Jurkat, Clone E6-1 (cell line): ENCODE measurements at places on chromosomes 6 and 20.

GRCh38 chr6:142854589-142855488, 90.1 kb downstream of the HIVEP2 start:
- DNase-seq = no peak

GRCh38 chr6:160027076-160027475, 58.2 kb downstream of the IGF2R start:
- DNase-seq = no peak

- DNase-seq = no peak
Measured at GRCh38 chr6:2940851-2941250, 30.5 kb downstream of the SERPINB6 start.

DNA sequence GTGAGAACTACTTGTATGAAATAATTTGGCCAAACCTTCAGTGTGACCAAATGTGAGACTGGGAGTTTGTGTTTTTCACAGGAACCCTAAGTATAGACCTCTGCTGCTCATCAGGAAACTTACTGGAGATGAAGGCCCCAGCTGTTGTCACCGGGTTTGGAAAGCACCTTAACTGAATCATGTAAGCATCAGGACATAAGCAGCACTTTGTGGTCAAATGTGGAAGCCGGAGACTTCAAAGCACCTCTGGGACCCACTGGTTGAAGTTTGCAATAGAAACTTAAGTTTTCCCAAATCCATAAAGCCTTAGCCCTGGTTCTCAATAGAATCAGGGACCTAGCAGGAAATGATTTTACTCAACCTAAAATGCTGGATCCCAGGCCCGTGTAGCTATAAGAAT, 14.3 kb downstream of the TTPAL start:
- DNase-seq = no peak

- no peak for DNase-seq
Measured at GRCh38 chr6:72260489-72260888, 361.4 kb upstream of the KCNQ5 start.

DNA sequence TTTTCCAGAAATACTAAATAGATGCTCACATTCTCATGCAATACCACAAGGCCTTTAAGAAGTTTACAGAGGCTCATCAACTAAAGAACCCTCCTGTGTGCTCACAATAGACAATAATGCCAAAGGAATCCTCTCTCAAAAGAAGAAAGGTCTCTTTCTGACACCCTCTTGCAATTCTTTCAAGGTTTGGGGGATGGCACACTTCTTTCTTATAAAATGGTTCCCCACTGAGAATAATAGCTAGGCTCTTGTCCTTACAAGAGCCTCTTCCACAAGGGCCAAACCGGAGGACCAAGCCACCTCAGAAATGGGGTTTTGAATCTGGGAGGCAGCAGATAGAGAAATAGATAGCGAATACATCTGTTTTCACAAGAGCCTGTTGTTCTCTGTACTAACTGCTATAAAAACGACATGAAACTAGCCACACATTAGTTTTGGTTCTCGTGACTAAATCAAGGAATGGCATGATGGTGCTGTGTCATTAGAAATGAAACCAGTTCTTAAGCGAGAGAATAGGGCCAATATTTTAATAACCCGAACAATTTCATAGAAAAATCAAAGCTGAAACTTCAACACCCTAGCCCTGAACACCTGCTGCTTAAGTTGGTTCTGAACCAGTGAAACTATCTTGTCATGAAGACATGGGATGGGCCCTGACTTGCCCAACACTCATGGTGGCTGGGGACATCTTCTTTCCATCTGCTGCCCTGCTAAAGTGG, 81.1 kb downstream of the PRDM1 start:
- DNase-seq = no peak

DNA sequence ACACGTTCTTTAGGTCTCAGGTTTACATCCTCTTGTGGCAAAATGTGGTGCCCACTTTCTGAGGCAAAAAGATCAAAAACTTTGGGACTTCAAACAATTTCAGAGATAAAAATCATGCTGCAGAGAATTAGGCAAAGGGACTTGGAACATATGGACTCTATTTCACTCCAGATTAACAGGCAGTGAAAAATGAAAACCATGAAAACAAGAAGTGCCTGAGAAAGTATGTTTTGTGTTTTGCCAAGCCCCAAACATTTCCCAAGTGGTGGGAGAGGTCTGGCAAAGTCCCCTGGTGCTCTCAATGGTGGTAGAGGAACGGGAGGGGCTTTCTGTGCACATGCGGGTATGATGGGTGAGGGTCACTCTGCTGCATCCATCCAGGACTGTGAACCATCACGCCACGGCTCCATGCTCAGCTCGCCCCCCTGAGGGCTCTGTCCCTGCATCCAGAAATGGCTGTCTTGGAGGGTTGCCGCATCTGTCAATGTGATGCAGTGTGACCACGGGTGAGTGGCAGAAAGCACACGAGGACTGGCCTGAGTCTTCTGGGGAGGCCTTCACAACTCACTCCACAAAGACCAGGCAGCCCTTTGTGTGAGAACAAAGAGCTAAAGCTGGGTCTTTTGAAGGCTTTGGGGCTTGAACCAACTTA, 43.2 kb upstream of the TBC1D7 start:
- DNase-seq = no peak

DNA sequence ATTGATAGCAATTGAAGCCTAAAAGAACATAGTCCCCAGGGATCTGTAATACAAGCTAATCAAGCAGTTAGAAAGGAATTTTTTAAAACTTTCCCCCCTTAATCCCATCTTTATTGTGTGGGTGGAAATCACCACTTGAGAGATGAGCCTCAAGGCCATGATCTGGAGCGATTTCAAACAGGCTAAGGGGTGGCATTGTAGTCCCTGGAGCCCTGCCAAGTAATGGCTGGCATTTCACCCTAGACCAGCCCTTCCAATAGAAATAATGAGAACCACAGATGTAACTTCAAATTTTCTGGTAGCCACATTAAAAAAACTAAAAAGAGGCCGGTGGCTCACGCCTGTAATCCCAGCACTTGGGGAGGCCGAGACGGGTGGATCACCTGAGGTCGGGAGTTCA, 46.9 kb downstream of the PRDM1 start:
- no peak for DNase-seq

DNA sequence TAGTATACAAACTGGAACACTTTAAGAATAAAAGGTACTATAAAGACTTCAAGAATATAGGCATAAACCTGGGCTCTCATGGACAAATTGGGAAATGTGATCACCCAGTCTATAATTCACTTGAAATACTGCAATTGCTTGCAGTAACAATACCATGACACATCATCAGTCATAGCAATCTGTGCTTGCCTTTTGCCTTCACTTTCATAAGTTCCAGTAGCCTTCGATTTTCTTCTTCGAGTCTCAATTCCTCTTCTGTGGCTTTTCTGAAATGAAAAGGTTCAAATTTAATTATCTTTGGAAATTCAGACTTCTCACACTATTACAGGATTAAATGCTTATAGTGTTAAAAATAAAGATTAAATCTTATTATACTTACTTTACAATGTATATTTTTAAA, 96.3 kb upstream of the ZBTB24 start:
- DNase-seq = no peak

DNA sequence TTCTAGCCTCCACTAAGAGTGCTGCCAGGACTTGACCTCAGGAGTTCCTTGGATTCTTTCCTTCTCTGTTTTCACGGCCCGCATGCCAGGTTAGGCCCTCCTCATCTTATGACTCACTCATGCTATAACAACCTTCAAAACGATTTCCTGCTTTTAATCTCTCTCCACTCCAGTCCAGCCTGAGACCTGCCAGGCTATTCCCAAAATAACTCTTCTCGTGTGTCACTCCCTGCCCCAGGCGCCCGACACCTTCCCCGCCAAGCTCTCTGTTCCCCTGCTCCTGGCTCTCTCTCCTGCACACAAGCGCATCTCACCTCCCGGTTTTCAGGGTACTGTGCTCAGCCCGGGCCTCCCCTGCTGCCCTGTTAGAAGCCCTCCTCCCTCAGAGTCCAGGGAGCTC, 64.1 kb upstream of the RPS6KA2 start:
- DNase-seq = no peak

- peak; percentile 78 for DNase-seq
Measured at GRCh38 chr6:26421259-26422144, 18.8 kb upstream of the BTN3A3 start.

DNA sequence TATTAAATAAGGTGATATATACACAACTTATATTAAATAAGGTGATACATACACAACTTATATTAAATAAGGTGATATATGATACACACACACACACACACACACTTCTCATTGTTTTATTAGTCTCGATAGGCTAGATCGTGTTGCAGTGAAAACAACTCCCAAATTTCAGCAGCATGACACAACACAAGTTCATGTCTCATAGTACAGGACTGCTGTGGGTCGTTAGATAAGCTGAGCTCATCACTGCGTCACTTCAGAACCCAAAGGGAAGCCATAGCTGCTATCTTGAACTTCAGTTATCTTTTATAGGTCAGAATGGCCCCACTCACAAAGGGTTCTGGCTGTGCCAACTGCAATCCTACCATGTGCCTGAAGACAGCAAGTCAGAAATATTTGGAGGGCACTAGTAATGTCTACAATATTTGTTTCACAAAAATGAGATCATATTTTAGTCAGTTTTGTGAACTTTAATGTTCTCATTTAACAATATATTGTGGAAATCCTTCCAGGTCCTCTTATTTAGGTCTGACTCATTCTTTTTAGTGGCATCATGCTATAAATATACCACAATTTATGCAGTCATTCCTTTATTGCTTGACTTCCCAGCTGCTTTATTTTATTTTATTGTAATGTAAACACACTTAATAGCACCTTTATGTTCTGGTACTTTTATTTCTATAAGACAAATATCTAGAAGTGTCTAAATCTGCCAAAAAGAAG, 290.2 kb downstream of the PHACTR1 start:
- no peak for DNase-seq

DNA sequence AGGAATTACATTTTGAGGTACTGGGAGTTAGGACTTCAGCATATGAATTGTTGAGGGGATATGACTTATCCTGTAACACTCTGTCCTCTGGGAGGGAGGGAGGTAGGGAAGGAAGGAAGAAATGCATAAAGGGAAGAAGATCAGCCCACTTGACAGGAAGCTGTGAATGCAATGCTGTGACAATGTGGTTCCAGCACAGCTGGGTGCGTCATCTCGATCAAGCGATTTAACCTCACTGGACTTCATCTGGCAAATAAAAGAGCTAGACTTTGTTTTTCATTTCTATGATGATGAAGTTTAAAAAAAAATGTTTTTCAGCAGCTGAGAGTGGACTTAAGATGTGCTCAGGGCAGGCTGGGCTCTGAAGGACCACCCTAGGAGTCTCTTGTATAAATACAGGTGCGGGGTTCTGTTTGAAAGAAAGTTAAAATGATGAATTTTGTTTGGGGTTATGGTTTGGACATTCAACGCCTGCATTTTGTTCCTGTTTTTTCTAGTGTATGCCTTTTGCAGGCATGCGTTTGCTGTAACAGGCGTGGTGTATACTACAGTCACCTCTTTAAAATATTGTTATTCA, 178.1 kb downstream of the RIMS1 start:
- DNase-seq = no peak

- DNase-seq = no peak
Measured at GRCh38 chr6:93177438-93177837, 241.9 kb downstream of the EPHA7 start.

DNA sequence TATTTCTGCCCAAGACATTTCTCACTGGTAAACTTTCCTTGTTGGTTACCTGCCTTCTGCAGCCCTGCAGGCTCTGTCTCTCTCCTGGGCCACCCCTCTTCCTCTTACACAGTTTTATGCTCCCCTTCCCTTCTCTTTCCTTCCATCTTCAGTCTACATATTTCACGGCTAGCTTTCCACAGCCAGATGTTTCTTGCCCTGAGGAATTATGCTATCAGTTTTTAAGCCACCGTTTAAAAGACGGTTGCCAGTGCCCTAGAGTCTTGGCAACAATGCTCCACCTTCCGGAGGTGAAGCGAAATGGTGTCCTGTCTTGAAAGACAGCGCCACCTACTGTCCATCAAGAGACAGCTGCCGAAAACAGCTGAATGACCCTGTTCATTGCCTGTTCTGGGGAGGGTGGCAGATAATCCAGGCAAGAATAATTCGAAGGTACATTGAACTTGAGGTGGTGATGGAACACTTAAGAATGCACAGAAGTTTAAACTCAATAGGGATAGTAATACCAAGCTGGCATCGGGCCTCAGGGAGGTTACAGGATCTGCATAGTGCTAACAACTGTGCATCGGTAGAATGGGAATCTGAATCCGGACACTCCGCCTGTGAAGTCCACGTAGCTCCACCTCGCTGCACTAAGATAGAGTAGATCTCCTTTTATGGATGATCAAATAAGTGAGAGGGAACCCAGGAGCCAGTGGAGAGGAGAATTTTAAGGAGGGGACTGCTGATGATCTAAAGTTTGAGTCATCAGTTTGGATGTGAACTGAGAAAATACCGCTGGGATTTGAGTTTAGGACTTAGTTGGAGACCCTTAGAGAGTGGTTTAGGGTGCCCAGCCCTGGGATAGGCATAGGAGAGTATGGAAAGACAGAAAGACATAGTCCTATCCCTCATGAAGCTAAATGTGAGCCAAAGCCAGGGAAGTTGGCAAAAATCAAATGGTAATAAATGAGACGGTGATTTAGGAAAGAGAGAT, 4.8 kb upstream of the TRIM40 start:
- DNase-seq = peak; percentile 81

DNA sequence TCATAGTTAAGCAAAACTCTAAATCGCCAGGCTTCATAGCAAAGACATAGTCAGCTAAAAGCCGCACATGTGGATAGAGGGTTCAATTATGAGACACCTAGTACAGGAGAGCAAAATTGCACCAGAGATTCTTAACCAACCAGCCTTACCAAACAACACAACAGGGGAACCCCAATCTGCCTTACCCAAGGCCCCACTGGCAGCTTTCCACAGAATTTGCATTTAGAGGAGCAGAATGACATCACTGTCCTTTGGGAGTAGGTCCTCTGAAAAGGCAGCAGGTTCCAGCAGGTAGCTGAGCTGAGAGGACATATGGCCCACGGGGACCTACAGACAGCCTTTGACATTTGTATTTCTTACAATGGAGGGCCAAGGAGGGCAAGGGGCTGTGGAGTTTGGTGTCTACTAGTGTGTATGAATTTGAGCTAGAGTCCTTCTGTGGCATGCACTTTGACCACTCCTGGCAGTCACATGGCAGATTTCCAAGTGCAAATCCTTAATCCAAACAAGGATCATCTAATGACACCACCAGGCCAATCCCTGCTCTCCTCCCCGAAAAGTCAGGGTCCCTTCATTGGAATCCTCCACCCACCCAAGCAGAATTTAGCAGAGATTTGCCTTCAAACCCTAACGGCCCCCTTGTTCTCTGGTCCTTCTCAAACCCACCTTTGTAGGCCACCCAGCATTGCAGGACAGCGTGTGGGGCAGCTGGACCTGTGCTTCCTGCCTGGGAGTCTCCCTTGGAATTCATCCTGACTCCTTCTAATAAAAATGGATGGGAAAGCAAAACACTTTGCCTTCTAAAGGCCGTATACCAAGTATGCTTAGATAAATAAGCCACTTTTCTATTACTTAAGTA, 171.2 kb upstream of the SUPT3H start:
- no peak for DNase-seq

DNA sequence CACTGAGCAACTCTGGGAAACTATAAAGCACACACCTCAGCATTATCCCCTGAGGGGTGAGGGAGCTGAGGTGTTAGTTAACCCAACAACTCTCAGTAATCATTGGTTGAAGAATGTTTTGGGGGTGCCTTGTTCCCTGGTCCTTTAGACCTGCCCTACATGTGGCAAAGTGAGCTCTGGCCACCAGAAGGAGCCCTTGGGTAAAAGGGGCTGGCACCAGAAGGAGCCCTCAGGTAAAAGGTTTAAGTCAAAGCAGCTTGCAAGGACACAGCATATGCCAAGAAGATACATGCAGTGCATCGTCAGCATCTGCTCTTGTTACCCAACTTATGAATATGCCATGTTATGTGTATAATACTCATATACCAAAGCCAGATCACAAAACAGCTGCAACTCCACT, 1081.7 kb downstream of the KIF16B start:
- no peak for DNase-seq
